HuH-7.5 (cell line): ENCODE measurements at places on chromosomes 16 and 17.

DNA sequence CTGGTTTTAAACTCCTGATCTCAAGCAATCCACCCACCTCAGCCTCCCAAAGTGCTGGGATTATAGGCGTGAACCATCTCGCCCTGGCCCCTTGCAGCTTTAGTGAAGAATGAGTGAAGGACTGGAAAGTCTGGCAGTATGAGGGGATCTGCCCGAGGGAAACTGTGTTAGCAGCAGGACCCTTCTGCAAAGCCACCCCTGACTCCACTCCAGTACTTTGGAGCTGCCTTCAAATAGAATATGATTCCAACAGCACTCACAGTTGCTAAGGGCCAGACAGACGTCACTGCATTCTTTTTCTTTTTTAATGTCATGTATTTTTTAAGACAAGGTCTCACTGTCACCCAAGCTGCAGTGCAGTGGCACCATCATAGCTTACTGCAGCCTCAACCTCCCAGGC, 52.3 kb downstream of the KPNA2 start:
- no peak for DNase-seq

DNA sequence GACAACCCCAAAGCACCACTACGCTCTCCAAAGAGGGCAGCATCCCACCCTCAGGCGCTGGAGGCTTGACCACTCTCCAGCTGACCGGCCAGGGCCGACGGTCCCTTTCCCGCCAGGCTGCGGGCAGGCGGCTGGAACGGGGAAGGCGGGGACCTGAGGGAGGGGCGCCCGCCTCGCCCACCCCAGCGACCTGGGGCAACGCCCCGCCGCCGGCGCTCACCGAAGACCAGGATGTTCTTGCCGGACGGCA, 431 bp downstream of the DYNC1LI2 start:
- peak; percentile 17 for DNase-seq

- no peak for DNase-seq
Observed at GRCh38 chr17:39365242-39365641, 36.2 kb downstream of the FBXL20 start.

GRCh38 chr17:47837401-47838039, 3.6 kb downstream of the SCRN2 start:
- no peak for DNase-seq

GRCh38 chr16:85520853-85521521, 92.1 kb upstream of the GSE1 start:
- DNase-seq: no peak

DNA sequence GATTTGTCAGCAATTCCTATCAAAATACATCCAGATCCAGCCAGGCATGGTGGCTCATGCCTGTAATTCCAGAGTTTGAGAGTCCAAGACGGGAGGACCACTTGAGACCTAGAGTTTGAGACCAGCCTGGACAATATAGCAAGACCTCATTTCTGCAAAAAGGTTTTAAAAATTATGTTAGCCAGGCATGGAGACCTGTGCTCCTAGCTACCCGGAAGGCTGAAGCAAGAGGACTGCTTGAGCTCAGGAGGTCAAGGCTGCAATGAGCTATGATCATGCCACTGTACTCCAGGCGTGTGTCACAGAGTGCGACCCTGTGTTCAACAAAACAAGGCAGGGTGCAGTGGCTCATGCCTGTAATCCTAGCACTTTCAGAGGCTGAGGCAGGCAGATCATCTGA, 215.2 kb downstream of the CPPED1 start:
- DNase-seq: no peak

DNA sequence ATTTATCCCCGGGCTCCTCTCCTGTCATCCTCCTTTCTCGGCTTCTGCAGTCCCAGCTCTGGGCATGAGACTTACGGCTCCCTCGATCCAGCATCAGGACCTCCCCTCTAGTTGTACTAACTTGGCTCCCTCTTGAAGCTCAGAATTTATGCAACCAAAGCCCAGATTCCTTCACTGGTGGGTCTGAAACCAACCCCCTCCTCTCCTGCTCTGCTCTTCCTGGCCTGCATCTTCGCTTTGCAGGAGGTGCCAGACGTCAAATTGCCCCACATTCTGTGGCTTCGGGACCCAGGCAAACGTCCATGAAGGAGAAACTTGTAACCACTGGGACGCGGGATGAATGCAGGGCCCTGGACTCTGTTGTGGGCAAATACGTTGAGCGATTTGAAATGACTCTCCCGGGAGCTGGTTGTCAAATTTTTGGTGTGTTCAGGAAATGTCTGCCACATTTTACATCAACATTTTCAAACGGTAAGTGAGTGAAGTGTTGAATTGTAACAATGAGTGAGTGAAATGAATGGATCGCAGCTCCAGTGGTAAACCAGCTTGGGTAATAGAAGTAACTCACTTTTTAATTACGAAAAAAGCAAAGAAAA, 29.3 kb upstream of the ELAC2 start:
- no peak for DNase-seq

DNA sequence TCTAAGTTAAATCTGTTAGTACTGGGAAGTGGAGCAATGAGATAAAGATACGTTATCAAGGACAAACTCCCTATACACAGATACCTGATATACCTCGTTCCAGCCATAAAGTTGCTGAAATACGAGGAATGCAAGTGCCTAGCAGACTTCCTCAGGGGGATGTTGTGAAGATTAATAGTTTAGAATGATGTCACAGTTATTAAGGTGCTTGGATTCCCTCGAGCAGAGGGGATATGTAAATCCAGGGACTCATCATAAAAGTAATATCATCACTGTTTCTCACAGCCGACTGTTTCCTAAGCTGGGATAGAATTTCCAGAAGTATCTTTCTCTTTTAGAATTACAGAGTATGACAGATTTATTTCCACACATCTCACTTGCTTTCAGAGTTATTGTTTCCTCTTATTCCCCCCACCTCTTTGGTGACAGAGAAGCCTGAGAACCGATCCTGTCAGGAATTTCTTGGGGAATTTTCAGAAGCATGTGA, 28.4 kb upstream of the ZFHX3 start:
- DNase-seq: no peak

- DNase-seq: no peak
Observed at GRCh38 chr16:12214509-12214908, 238.0 kb downstream of the SNX29 start.

- no peak for DNase-seq
Observed at GRCh38 chr17:32452281-32452680, 8.0 kb downstream of the PSMD11 start.

DNA sequence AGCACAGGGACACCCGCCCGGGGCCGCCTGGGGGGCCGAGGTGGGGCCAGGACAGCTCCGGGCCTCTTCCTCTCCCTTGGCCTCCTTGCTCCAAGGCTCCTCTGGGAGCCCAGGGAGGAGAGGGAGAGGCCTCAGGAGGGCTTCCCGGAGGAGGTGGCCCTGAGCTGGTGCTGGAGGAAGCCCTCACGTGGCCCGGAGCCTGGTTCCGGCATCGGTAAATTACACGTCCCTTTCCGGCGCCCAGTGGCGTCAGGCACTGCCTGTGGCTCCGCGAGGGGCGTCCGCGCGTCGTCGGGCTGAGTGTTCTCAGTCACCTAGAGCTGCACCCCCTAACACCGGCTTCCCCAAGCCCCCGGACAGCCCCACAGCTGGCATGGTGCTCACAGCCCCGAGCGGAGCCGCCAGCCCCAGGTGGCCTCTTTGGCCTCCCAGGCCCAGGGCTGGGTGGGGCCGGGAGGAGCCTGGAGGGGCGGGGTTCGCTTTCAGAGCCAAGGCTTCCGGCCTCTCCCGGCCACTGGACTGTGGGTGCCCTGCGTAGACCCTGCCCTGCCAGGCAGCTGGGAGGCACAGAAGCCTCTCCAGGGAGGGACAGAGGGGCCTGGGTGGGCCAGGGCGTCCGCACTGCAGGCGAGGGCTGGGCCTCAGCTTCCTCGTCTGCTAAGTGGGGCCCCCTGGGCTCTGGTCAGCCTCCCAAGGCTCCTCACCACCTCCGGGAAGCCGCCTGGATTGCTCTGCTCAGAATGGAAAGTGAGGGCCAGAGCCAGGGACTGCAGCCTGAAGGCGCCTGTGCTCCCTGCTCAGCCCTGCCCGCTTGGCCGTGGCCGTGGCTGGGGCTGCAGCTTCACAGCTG, 27.9 kb upstream of the SSTR5 start:
- no peak for DNase-seq

DNA sequence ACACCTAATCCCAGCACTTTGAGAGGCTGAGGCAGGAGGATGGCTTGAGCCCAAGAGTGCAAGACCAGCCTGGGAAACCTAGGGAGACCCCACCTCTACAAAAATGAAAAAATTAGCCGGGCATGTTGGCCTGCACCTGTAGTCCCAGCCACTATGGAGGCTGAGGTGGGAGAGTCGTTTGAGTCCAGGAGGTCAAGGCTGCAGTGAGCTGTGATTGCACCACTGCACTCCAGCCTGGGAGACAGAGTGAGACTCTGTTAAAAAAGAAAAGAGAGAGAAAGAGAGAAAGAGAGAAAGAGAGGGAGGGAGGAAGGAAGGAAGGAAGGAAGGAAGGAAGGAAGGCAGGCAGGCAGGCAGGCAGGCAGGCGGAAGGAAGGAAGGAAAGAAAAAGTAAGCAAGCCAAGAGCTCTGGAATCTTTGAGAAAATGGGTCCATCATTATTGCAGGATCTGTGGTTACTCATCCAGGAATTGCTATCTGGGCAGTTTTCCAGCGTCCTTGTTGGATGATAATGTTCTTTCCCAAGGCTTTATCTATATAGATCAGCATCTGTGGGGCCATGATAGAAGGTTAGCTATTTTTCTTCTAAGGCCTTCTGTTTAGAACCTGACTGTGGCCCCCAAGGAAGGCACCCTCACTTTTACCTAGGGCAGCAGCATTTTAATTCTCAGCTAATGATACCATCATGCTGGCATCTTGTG, 533.2 kb upstream of the CDH5 start:
- DNase-seq: no peak

DNA sequence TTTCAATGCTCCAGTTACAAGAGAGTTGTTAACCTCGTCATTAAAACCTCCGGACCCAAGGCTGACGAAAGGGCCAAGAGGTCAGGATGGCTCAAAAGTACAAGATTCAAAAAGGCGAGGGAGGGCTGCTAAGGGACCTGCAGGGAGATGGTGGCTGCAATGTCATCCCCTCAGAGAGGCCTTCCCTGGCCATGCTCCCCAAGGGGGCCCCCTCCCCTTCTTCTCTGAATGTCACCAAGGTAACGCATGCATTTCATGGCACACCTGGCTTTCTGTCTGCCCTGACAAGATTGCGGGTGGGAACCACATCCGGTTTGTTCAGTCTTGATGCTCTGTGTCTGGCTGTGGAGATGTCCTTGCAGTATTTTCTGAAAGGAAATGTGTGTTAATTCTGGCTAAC, 89.9 kb downstream of the C16orf78 start:
- DNase-seq: no peak

- DNase-seq: no peak
Observed at GRCh38 chr16:83354015-83354414, 453.8 kb upstream of the HSBP1 start.

- no peak for DNase-seq
Observed at GRCh38 chr16:10617662-10618420, 37.4 kb upstream of the EMP2 start.

DNA sequence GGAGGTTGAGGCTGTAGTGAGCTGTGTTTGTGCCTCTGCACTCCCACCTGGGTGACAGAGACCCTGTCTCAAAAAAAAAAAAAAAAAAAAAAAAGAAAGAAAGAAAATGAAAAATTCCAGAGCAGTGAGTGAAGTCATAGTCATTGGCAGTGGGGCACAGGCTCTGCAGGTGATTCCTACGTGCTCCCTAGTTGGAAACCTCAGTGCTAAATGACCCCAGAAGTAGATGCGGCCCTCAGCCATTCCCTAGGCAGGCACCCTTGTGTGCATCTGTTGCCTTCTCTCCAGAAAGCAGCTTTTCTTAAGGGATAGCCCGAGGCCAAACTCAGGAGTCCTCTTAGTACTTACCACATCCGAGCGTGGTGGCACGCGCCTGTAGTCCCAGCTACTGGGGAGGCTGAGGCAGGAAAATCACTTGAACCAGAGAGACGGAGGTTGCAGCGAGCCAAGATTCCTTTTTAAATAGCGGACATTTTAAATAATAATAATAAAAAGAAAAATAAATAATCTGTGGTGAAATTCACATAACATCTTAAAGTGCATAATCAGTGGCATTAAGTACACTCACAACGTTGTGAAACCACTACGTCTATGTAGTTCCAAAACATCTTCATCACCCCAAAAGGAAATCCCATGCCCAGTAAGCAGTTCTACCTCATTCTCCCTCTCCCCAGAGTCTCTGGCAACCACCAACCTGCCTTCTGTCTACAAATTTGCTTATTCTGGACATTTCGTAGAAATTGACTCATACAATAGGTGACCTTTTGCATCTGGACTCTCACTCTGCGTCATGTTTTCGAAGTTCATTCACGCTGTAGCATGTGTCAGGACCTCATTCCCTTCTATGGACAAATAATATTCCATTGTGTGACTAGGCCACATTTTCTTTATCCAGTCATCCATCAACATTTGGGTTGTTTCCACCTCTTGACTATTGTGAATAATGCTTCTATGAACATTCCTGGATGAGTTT, 12.5 kb upstream of the SPHK1 start:
- DNase-seq: no peak

DNA sequence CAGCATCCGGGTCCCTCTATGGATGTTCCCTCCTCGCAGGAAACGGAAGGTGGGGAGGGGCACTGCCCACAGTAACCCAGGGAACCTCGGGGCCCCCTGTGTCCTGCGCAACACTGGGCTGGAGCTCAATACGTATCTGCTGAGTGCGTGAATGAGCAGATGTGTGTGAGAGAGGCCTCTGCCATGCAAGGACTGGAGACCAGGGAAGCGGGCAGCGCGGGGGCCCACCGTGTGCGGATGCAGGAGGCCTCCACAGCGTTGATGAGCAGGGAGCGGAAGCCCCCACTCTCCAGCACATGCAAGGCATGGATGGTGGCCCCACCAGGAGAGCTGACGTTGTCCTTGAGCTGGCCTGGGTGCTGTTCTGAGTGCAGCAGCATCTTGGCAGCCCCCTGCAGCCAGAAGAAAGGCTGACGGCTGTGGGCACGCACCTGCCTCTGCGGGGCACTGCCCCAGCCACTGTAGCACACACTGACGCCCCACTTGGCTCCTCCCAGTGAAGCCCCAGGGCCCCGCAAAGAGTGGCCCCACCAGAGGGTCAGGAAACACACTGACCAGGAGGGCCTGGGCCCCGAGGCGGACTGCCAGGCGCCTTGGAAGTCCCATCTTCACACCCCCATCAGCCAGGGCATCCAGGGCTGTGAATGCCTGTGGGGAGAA, 2.9 kb downstream of the PYCR1 start:
- no peak for DNase-seq

DNA sequence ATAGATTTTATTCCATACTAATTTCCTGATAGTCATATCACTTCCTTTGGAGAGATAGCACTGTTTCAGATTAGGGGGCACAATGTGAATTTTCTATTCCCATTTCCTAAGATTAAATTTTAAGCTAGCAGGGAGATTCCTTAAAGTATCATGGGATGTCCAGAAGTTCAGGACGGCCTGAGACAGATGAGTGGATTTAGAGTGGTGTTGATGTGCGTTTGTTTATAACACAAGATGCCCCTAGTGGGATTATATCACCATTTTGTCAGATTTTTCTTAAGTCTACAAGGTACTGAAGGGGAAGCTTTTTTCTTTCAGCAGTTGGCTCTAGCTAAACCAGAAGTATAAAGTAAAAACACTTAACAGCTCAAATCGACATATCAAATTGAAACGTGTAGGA, 183.6 kb upstream of the TBX2 start:
- DNase-seq: no peak

- no peak for DNase-seq
Observed at GRCh38 chr17:1398028-1398427, 2.0 kb downstream of the YWHAE start.
